Karpas-422 (cell line): ENCODE measurements at places on chromosomes 6 and 20. TPM values are rescaled to one million over a fixed set of nuclear protein-coding genes. Genes with fewer than 3 reads are reported as not detected.

- H3K27ac ChIP-seq = no peak overlapping the region
- no peak overlapping the region for H3K4me3 ChIP-seq
- no peaks in the 10 kb centered on the region for H3K4me1 ChIP-seq
- no peaks in the 10 kb centered on the region for H3K36me3 ChIP-seq
- H3K27me3 ChIP-seq = no peaks in the 10 kb centered on the region; the same call in 1 of the 2 replicates
These were observed 28.2 kb upstream of the PMEPA1 start for GRCh38 chr20:57738053-57738452.

DNA sequence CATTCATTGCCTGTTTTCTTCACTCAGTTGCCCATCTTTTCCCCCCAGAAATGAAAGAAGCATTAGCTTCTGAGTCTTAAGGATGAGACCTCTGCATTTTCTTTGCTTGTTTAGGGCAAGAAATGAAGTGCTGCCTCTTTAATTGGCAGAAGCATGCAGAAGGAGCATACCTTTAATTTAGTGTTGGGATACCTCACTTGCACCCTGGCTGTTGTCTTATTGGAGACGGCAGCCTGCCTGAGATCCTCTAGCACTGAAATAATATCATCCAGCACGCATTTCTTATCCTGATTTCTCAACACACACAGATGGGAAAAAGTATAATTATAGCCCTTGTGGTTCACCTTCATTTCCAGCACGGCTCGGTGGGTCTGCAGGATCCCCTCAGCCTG is 43.1 kb downstream of the PTCHD4 start:
- no peaks in the 10 kb centered on the region for H3K27me3 ChIP-seq
- no peak overlapping the region for H3K4me3 ChIP-seq
- no peak for DNase-seq
- no peak overlapping the region for H3K27ac ChIP-seq
- H3K36me3 ChIP-seq = no peaks in the 10 kb centered on the region

DNA sequence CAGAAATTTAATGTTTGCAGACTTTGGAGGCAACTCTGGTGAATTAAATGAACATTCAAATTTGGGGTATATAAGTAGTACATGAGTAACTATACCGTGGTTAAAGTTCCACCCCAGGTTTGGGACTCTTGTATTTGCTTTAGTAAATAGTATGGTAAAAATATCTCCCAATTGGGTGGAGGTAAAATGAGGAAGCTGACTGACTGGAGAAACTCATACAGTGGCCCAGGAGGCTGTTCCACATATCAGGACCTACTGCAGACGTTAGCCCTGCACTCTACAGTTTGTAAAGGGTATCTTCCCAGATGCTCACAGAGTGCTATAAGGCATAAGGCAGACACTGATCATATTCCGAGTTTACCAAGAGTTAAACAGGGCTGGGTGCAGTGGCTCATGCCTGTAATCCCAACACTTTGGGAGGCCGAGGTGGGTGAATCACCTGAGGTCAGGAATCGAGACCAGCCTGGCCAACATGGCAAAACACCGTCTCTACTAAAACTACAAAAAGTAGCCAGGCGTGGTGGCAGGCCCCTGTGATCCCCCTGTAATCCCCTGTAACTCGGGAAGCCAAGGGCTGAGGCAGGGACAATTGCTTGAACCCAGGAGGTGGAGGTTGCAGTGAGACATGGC is 53.7 kb downstream of the CPXM1 start:
- H3K4me1 ChIP-seq = peaks cover 100% of the 10 kb centered on the region
- DNase-seq = peak; percentile 91
- H3K27me3 ChIP-seq = no peaks in the 10 kb centered on the region
- H3K4me3 ChIP-seq = peak overlapping the region; percentile 45
- H3K27ac ChIP-seq = peak overlapping the region; percentile 95

DNA sequence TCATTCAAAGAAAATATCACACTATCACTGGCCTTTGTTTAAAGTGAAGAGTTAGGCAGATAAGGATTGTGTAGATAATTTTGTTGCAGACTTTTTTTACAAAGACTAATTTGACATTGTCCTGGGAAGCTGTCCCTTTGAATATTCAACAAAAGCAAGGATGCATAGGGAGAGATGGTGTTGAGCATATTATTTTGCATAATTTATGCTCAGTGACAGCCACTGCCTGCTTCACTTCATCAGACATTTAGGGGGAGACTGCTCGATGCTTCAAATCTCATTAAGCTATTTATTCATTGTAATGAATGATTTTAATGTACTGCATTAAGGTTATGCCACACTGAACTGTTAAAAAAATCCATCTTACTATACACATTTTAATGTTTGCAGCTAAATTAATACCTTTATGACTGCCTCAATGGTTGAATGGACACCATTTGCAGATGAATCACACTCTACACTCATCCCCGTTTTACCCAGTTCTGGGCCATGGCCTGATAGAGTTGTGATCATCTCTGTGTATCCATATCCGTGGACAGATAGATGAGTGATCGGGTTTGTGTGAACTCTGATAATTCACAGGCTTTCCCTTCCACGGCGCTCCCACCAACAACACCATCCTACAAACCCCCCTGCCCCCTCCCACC is 128.0 kb downstream of the CDH4 start:
- H3K36me3 ChIP-seq = no peaks in the 10 kb centered on the region
- H3K4me1 ChIP-seq = no peaks in the 10 kb centered on the region
- H3K4me3 ChIP-seq = no peak overlapping the region
- no peaks in the 10 kb centered on the region for H3K27me3 ChIP-seq
- DNase-seq = no peak

DNA sequence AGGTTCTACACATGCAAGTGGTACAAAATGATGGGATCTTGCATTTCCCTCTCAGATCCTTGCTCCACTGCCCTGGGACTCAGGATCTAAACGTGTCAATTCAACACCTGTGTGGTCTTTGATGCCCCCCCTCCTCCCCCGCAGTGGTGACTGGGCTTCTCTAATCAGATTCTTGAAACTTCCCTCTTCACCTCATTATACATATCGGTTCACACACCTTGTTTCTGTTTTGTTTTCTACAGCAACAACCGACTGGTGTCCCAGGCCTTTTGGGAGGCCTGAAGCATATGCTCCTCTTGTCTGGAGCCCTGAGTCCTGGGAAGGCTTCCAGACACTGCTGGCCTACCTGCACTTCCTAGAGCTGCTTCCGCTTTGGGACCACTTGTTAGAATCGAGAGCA is 20.0 kb downstream of the SAMD3 start:
- H3K4me3 ChIP-seq = no peak overlapping the region
- no peaks in the 10 kb centered on the region for H3K36me3 ChIP-seq
- H3K27me3 ChIP-seq = no peaks in the 10 kb centered on the region
- DNase-seq = no peak
- H3K4me1 ChIP-seq = peaks cover 11% of the 10 kb centered on the region
- no peak overlapping the region for H3K27ac ChIP-seq

DNA sequence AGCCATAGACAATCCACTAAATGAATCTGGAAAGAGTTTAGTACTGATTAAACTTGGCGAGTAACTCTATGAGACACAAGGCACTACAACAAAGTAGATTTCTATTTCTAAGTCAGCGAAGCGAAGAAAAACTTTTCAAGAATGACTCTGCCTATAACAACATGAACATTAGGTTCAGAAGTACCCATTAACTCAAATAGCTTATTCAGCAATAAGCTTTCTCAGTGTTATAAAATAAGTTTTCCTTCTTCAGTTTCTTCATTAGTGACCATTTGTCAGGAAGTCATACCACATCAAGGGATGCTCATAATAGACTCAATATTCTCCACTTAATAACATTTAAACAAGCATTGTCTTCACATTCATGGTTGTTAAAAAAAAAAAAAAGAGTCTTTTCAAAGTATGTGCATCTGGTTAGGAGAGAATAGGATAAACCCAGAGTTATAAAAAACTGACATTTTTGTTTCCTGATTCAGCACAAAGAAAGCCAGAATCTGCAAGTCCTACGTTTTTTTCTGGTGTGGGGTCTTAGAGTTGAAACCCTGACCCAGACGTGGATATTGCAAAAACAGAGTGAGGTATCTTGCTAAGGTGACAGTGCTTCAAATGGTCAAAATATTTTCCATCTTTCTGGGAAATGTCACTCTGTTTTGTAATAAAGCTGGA is 148.2 kb upstream of the PREP start:
- H3K27me3 ChIP-seq = no peaks in the 10 kb centered on the region
- no peak overlapping the region for H3K27ac ChIP-seq
- no peaks in the 10 kb centered on the region for H3K36me3 ChIP-seq
- H3K4me3 ChIP-seq = no peak overlapping the region
- DNase-seq = no peak
- H3K4me1 ChIP-seq = no peaks in the 10 kb centered on the region

DNA sequence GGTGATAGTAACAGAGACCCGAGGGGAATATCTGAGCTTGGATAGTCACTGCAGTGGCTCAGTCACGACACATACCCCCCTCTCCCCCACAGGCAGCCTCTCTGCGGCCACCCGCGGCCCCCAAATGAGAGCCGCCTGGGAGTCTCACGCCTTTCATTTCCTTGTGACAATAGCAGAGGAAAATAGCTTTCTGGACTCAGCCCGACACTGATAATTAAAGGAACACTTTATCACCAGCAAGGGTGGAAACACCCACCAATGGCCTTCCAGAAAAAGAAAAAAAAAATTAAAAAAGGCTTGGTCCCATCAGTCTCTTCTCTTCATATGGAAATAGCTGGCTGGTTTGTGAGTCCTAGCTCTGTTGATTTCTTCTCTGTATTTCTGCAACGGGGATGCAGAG is 35.1 kb upstream of the KCNG1 start:
- no peak overlapping the region for H3K27ac ChIP-seq
- H3K27me3 ChIP-seq = no peaks in the 10 kb centered on the region
- H3K36me3 ChIP-seq = no peaks in the 10 kb centered on the region
- H3K4me3 ChIP-seq = no peak overlapping the region
- no peaks in the 10 kb centered on the region for H3K4me1 ChIP-seq

DNA sequence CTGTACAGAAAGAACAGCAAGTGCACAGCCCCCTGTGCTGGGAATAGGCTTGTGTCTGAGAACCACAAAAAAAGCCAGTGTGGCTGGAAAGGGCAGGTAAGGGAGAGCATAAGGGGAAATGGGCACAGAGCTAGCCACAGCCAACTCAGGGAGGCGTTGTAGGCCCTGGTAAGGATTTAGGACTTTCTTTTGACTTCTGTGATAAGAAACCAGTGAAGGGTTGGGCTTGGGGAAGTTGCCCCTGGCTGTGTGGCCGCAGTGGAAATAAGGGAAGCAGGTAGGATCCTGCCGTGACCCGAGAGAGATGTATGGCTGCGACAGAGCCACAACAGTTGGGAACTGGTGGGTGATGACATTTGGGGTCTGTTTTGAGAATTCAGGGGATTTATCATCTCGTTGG is 30.0 kb upstream of the PHACTR2 start:
- H3K36me3 ChIP-seq = no peaks in the 10 kb centered on the region
- H3K27me3 ChIP-seq = no peaks in the 10 kb centered on the region
- no peak overlapping the region for H3K27ac ChIP-seq
- no peak overlapping the region for H3K4me3 ChIP-seq
- no peaks in the 10 kb centered on the region for H3K4me1 ChIP-seq

DNA sequence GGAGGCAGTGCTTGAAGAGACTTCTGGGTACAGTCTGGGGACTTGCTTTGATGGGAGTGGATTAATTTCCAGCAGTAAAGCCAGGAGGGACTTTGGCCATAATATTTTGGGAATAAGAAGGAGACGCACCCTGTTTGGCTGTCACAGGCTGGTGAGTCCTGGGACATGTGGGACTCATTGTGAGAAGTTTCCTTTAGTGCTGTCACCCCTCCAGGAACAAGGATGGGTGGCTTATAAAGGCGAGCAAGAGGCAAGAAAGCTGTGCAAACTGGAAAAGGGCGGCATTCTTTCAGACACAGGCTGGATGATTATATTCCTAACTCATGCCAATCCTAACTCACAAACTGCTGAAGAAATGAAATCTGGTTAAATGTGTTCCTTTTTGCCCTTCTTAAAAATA is 77.5 kb upstream of the KCNK16 start:
- no peak overlapping the region for H3K27ac ChIP-seq
- H3K4me1 ChIP-seq = no peaks in the 10 kb centered on the region
- H3K4me3 ChIP-seq = no peak overlapping the region
- no peaks in the 10 kb centered on the region for H3K36me3 ChIP-seq

DNA sequence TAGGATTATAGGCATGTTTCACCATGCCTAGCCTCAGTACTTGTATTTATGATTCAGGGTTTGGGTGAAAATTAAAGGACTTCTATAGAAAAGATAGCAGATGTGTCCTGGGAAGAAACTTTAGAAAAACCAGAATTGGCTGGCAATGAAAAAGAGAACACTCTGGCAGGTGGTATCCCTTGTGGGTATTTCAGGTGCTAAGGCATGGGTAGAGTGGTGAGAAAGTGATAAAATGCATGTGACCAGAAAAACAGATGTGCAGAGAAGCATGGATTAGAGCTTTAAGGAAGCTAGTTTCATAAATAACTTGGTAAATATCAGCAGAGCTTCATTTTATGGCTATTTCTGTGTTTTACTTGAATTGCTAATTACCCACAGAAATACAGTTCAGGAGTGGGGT is 622.2 kb downstream of the DOK5 start:
- H3K27ac ChIP-seq = no peak overlapping the region
- no peak overlapping the region for H3K4me3 ChIP-seq
- DNase-seq = no peak
- no peaks in the 10 kb centered on the region for H3K4me1 ChIP-seq

DNA sequence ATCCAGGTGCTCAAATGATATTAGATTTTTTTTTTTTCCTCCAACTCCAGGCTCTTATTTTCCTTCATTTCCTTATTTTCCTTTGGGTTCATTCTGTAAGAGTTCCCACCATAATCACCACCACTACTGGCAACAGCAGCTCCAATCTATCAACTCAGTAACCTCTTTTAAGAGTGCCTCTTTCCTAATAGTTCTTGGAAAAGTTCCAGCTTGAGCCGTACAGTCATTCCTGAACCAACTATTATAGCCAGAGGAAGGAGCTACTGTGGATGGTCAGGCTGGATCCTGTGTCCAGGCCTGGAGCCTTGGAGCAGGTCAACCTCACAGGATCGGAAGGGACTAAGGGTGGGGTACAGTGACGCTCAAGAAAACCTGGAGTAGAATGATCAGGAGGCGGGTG is 4.2 kb upstream of the ANGPT4 start:
- no peak for DNase-seq
- H3K27ac ChIP-seq = no peak overlapping the region
- H3K27me3 ChIP-seq = no peaks in the 10 kb centered on the region
- H3K36me3 ChIP-seq = no peaks in the 10 kb centered on the region
- no peaks in the 10 kb centered on the region for H3K4me1 ChIP-seq
- H3K4me3 ChIP-seq = no peak overlapping the region

The FAM83D gene
- 14.4 and 21.8 TPM in 2 replicates for total RNA-seq

The ESR1 gene
- total RNA-seq = 4.1 and 5.4 TPM in 2 replicates

The BACH2 gene
- 1.4 and 3.2 TPM in 2 replicates for total RNA-seq

The ZNF311 gene
- not detected in 2 replicates for total RNA-seq

The BEND6 gene
- total RNA-seq = not detected in 2 replicates

The MUC22 gene
- total RNA-seq = not detected in 2 replicates

The THEMIS gene
- total RNA-seq = not detected in 2 replicates

The OR2B6 gene
- not detected in 2 replicates for total RNA-seq

The CTSA gene
- 39.5 and 52.9 TPM in 2 replicates for total RNA-seq

The BANF2 gene
- not detected in 2 replicates for total RNA-seq

The TRIM31 gene
- not detected in 2 replicates for total RNA-seq

The HAO1 gene
- total RNA-seq = not detected in 2 replicates
